A549 treated with GW870086 at 1 μM for 4 hours (cell line): ENCODE measurements at places on chromosomes 16 and 17. TPM values are rescaled to one million over a fixed set of nuclear protein-coding genes. Genes with fewer than 3 reads are reported as not detected.

The USP43 gene
- 3.3 to 4.6 TPM (median 4.0 TPM) in 5 replicates for total RNA-seq

The ADCY9 gene
- total RNA-seq, result 6.5 to 8.7 TPM (median 6.7 TPM) in 5 replicates

The ZNF594 gene
- 0.99 to 1.7 TPM (median 1.5 TPM) in 5 replicates for total RNA-seq

The KRT222 gene
- 0.19 to 0.52 TPM (median 0.44 TPM) in 4 of 5 replicates, not detected in the other for total RNA-seq

The PABPN1L gene
- not detected in 5 replicates for total RNA-seq

The ADGRG3 gene
- 0.34 to 0.95 TPM (median 0.57 TPM) in 5 replicates for total RNA-seq

The JPH3 gene
- total RNA-seq, result 1.3 to 2.2 TPM (median 1.9 TPM) in 5 replicates

The GLIS2 gene
- 19.7 to 28.0 TPM (median 26.5 TPM) in 5 replicates for total RNA-seq

The C17orf67 gene
- 1.3 to 2.2 TPM (median 1.7 TPM) in 5 replicates for total RNA-seq

The ANKRD40CL gene
- total RNA-seq, result not detected in 5 replicates

The CD300E gene
- not detected in 5 replicates for total RNA-seq

The SEPTIN1 gene
- 1.1 to 2.0 TPM (median 1.6 TPM) in 5 replicates for total RNA-seq

The SNX20 gene
- not detected in 5 replicates for total RNA-seq

The SPNS1 gene
- total RNA-seq, result 54.4 to 74.8 TPM (median 72.6 TPM) in 5 replicates

The PIRT gene
- not detected in 5 replicates for total RNA-seq

The ATAD5 gene
- 3.0 to 4.8 TPM (median 4.3 TPM) in 5 replicates for total RNA-seq

The RND2 gene
- total RNA-seq, result 0.07 to 0.29 TPM (median 0.17 TPM) in 5 replicates
